ENCODE measurements at places on chromosomes 13 and 19.

DNA sequence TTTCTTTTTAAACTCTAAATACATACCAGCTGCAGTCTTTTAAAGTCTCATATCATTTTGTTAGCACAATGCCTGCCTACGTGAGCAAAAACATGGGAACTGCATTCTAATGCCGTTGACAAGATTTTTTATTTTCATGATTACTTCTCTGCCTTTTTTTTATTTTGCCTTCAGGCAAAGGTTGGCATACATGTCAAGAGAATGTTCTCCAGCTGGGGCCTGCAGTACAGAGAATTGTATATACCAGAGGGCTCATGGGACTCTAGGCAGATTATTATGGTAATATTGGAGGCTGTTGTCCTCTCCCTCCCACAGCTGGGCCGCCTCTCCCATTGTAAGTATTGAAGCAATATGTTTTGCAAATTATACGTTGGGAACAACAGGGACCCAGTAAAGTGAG is 53.9 kb upstream of the OBI1 start:
- DNase-seq = no peak

DNA sequence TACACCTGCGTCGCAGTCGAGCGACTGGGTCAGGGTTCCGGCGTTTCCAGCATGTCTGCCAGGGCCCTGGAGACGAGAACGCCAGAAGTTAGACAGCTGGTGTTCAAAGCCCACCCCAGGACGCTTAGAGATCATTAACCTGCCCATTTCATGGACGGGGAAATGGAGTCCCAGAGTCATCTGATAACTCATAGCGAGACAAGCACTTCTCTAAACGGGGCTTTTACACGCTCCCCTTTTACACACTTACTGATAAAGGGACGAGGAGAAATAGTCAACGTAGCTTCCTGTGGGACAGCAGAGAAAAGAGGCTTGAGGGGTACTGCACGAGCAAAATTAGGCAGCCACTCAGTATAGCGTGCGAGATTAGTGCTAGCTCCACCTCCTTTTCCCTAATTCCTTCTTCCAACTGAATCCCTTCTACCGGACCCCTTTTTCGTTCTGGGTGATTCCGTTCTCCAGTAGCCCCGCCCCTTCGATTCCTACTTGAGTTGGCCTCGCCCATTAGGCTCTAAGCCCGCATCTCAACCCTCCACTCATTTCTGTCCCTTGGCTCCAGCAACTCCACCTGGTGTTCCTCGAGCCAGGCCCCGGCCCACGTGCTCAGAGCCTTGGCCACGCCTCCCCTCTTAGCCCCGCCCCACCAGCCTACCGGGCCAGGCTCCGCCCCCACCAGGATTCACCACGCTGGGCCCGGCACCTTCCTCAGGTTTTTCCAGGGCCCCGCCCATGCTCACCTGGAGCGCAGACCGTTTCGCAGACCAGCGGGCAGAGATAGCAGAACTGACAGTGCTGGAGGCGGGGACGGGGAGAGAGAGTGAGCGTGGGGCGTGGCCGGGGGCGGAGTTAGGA is 3.7 kb downstream of the HRC start:
- DNase-seq = no peak

DNA sequence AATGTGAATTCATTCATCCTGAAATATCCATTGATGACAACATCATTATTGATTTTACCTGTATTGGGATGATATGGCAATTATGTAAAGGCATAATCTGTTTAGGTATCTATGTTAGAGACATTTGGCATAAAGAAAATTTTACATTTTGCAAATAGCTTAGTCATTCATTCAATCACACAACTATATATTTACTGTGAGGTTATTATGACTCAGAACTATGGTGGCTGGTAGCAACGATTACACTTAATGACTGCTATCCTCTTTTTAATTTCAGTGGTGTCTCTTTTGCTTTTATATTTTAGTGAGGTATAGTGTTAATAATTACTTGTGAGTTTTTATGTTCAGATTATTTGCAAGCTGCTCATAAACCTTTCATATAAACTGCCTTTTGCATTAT is 955.9 kb downstream of the SLITRK6 start:
- DNase-seq = no peak

GRCh38 chr13:68185444-68186141 is 955.5 kb upstream of the PCDH9 start:
- no peak for DNase-seq
